ENCODE measurements at places on chromosomes 6 and 20. TPM values are rescaled to one million over a fixed set of nuclear protein-coding genes. Genes with fewer than 3 reads are reported as not detected.

Gene C6orf136
- total RNA-seq: 20.1 TPM

Gene TNNC2
- not detected for total RNA-seq

Gene ZNF831
- 6.6 TPM for total RNA-seq

Gene C6orf52
- 0.93 TPM for total RNA-seq

Gene KCNQ2
- total RNA-seq: 0.05 TPM
